ENCODE measurements at places on chromosomes 3 and 15. TPM values are rescaled to one million over a fixed set of nuclear protein-coding genes. Genes with fewer than 3 reads are reported as not detected.

Gene PLS1
- 0.54 TPM for total RNA-seq

Gene UBE3A
- 39.5 TPM for total RNA-seq

Gene NRROS
- total RNA-seq, result 4.7 TPM

Gene SLC35G2
- total RNA-seq, result 5.3 TPM

Gene EPHA3
- 10.2 TPM for total RNA-seq

Gene TTC21A
- total RNA-seq, result 3.0 TPM

Gene GLT8D1
- 54.4 TPM for total RNA-seq

Gene CHMP2B
- 29.2 TPM for total RNA-seq

GRCh38 chr15:44319385-44319784, 30.9 kb downstream of the GOLM2 start:
- H3K36me3 ChIP-seq, result no peaks in the 10 kb centered on the region
- no peak for DNase-seq
- H3K4me3 ChIP-seq, result no peak overlapping the region
- no peaks in the 10 kb centered on the region for H3K27me3 ChIP-seq
- H3K4me1 ChIP-seq, result peaks cover 6% of the 10 kb centered on the region

- no peak overlapping the region for H3K4me3 ChIP-seq
- peak overlapping the region; percentile 60 for H3K27ac ChIP-seq
- H3K36me3 ChIP-seq, result no peaks in the 10 kb centered on the region
- H3K4me1 ChIP-seq, result peaks cover 19% of the 10 kb centered on the region
Observed at GRCh38 chr3:124107104-124107890, 115.4 kb upstream of the ROPN1 start.

DNA sequence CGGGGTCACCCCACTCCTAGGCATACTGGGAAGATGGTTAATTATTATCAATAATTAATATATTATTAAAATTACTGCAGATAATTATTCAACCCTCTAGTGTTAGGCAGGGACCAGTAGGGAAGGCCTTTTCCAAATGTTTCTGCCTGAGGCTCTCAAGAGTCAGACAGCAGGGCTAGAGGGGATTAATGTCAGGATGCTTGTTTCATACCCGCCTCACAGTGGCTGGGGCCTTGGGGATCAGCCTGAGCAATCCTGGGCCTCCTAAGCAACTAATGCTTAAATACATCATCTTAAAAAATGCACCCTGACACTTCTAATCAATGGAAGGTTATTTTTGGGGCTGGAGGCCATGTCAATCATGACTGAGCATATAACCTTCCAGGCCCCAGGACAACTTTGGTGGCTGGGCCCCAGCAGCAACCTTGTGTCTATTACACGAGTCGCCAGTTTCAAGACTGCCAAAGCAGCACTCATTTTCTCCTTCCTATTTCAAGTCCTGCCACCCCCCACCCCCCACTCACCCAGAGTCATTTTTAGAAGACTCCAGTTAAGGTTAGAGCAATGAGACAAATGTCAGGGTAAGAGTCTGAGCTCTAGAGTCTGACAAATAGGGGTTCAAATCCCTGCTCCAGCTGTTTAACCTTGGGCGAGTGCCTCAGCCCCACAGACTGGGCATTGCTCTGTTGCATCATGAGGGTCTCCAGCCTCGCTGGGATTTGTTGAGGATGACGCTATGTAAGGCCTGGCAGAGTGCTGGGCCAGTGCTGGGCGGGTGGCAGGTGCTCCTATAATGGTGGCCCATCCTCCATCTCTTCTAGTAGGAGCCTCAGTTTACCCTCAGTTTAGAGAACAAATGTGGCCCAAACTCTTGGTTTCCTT, 6.1 kb downstream of the AMOTL2 start:
- H3K4me3 ChIP-seq, result no peak overlapping the region
- no peak for DNase-seq
- peaks cover 62% of the 10 kb centered on the region for H3K36me3 ChIP-seq
- no peaks in the 10 kb centered on the region for H3K27me3 ChIP-seq
- H3K27ac ChIP-seq, result peak overlapping the region; percentile 73

GRCh38 chr3:142884531-142884930, 4.4 kb downstream of the PCOLCE2 start:
- no peak overlapping the region for H3K27ac ChIP-seq
- H3K4me1 ChIP-seq, result peaks cover 2% of the 10 kb centered on the region
- H3K4me3 ChIP-seq, result no peak overlapping the region
- H3K27me3 ChIP-seq, result no peaks in the 10 kb centered on the region

DNA sequence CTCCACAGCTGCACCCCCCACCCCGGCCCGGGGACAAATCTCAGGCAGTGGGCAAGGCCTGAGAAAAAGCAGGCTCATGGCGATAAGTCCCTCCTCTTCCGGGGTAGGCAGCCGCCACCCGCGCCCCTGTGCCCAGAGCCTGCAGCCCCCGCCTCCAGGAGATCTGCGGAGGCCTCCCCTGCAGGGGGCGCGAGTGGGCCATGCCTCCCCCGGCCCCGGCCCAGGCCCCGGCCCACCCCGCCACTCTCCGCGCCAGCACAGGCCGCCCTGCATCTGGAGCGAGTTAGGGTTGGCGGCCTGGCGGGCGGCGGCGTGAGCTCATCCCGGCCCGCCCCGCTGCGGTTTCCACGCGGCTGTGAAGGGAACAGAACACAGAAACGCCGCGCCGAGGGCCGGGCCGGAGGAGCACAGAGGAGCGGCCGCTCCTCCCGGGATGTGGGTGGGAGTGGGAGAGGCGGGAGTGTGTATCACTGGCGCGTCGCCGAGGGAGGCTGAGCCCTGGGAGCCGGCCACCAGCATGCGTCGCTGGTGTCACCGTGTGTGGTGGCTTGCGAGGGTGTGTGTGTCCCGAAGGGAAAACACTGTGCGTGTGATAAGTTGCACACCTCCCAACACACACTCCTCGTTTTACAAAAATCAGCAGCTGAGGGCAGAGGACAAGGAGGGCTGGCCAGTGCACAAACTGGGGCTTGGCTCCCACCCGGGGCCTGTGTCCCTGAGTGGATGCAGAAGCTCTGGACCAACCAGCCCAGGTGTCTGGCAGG, 17.2 kb downstream of the MYL3 start:
- H3K4me3 ChIP-seq, result peak overlapping the region; percentile 86
- H3K27me3 ChIP-seq, result no peaks in the 10 kb centered on the region
- DNase-seq, result peak; percentile 33
- H3K36me3 ChIP-seq, result no peaks in the 10 kb centered on the region

- no peak for DNase-seq
- H3K27me3 ChIP-seq, result no peaks in the 10 kb centered on the region
- H3K27ac ChIP-seq, result no peak overlapping the region
- H3K36me3 ChIP-seq, result no peaks in the 10 kb centered on the region
- H3K4me1 ChIP-seq, result peaks cover 3% of the 10 kb centered on the region
Observed at GRCh38 chr3:129768728-129769127, 124.8 kb downstream of the TMCC1 start.

GRCh38 chr3:178352326-178353005, 183.8 kb upstream of the KCNMB2 start:
- H3K36me3 ChIP-seq, result no peaks in the 10 kb centered on the region
- no peak overlapping the region for H3K27ac ChIP-seq
- H3K4me3 ChIP-seq, result peak overlapping the region; percentile 35
- H3K27me3 ChIP-seq, result no peaks in the 10 kb centered on the region
- no peak for DNase-seq
- peaks cover 11% of the 10 kb centered on the region for H3K4me1 ChIP-seq

GRCh38 chr3:172066880-172067796, 27.8 kb downstream of the FNDC3B start:
- no peak overlapping the region for H3K27ac ChIP-seq
- no peak for DNase-seq
- no peaks in the 10 kb centered on the region for H3K36me3 ChIP-seq
- no peak overlapping the region for H3K4me3 ChIP-seq
- peaks cover 88% of the 10 kb centered on the region for H3K4me1 ChIP-seq

GRCh38 chr15:63887630-63888029, 53.9 kb upstream of the HERC1 start:
- no peaks in the 10 kb centered on the region for H3K4me1 ChIP-seq
- no peak for DNase-seq
- no peaks in the 10 kb centered on the region for H3K36me3 ChIP-seq
- H3K4me3 ChIP-seq, result no peak overlapping the region
- no peak overlapping the region for H3K27ac ChIP-seq

GRCh38 chr15:99279827-99280226, 28.5 kb downstream of the LRRC28 start:
- no peaks in the 10 kb centered on the region for H3K36me3 ChIP-seq
- H3K27ac ChIP-seq, result no peak overlapping the region
- DNase-seq, result no peak
- H3K4me1 ChIP-seq, result peaks cover 2% of the 10 kb centered on the region
- H3K4me3 ChIP-seq, result no peak overlapping the region

DNA sequence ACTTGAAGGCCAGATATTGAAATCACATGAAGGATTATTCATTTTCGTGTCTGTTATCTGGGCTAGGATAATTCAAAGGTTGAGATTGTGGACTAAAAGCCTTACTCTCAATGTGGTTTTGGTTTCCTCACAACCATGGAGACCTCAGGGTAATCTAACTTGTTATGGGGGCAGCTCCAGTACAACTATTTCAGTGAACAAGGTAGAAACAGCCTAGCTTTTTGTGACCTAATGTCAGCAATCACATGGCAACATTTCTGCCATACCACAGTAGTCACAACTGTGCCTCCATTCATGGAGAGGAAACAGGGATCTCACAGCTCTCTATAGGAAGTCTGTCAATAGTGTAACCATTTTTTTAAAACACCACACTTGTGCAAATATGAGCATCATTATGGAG, 62.4 kb upstream of the RARB start:
- H3K27ac ChIP-seq, result no peak overlapping the region
- no peak for DNase-seq
- no peak overlapping the region for H3K4me3 ChIP-seq
- no peaks in the 10 kb centered on the region for H3K36me3 ChIP-seq
- H3K4me1 ChIP-seq, result no peaks in the 10 kb centered on the region
- no peaks in the 10 kb centered on the region for H3K27me3 ChIP-seq

- no peaks in the 10 kb centered on the region for H3K27me3 ChIP-seq
- H3K4me3 ChIP-seq, result no peak overlapping the region
- H3K4me1 ChIP-seq, result peaks cover 8% of the 10 kb centered on the region
- DNase-seq, result no peak
Observed at GRCh38 chr3:47423548-47424145, 42.8 kb downstream of the PTPN23 start.

DNA sequence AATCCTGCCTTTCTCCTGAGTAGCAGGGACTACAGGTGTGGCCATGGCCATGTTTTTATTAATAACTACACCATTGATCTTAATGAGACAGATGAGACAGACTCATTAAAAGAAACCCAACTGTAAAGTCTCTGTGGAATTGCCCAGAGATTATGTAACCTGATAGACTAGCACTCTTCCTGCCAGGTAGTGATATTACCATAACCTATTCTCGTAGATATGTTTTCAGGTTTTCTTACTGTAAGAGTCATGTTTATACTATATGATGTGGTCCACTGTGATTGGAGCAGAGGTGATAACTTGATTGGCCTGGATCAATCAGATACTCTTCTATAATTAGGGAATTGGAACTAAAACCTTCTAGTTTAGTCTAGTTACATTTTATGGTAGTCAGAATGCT, 93.7 kb downstream of the NFKBIZ start:
- H3K36me3 ChIP-seq, result no peaks in the 10 kb centered on the region
- no peaks in the 10 kb centered on the region for H3K27me3 ChIP-seq
- H3K4me1 ChIP-seq, result peaks cover 15% of the 10 kb centered on the region
- no peak overlapping the region for H3K4me3 ChIP-seq
- H3K27ac ChIP-seq, result no peak overlapping the region

DNA sequence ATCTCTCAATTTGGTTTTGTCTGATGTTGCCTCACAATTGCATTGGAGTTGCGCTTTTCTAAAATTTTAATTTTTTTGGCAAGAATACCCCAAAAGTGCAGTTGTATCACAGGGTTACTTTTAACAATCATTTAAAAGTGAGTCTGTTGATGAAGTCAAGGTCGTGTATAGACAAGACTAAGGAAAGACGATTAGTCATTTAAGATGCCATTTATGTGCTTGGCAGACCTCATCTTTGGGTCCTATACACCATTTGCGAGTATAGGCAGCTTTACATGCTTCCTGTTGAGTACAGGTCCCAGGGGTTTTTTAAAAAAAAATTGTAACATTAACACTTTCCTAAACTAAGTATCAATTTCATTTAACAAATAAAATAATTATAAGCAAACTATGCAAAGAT, 12.5 kb downstream of the ARNT2 start:
- H3K36me3 ChIP-seq, result no peaks in the 10 kb centered on the region
- H3K27ac ChIP-seq, result no peak overlapping the region
- no peak overlapping the region for H3K4me3 ChIP-seq
- H3K27me3 ChIP-seq, result no peaks in the 10 kb centered on the region
- DNase-seq, result no peak
- peaks cover 12% of the 10 kb centered on the region for H3K4me1 ChIP-seq

- H3K36me3 ChIP-seq, result no peaks in the 10 kb centered on the region
- no peak for DNase-seq
- H3K27ac ChIP-seq, result no peak overlapping the region
- H3K4me1 ChIP-seq, result no peaks in the 10 kb centered on the region
- H3K27me3 ChIP-seq, result no peaks in the 10 kb centered on the region
Observed at GRCh38 chr3:133514418-133514817, 59.1 kb upstream of the CDV3 start.

GRCh38 chr3:10356461-10356981, 35.6 kb upstream of the SEC13 start:
- H3K4me1 ChIP-seq, result peaks cover 3% of the 10 kb centered on the region
- H3K36me3 ChIP-seq, result no peaks in the 10 kb centered on the region
- H3K27ac ChIP-seq, result no peak overlapping the region
- no peak for DNase-seq
- no peak overlapping the region for H3K4me3 ChIP-seq

DNA sequence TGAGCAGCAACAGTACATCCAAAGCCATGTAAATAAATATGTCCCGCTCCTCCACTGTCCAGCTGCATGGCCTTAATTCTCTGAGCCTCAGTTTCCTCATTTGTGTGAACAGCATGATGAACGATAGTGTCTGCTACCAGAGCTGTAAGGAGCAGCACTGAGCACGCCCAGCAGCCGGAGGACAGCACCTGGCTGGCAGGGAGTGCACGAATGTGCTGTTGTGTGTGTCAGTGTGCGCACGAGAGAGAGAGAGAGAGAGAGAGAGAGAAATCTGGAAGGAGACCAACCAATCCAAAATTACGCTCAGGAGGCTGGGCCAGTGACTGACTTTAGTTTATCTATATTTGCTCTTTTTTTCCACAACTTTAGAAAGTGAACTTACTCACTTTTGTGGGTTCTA, 26.6 kb upstream of the PLXNA1 start:
- H3K4me1 ChIP-seq, result peaks cover 14% of the 10 kb centered on the region
- no peaks in the 10 kb centered on the region for H3K36me3 ChIP-seq
- H3K27me3 ChIP-seq, result no peaks in the 10 kb centered on the region

- DNase-seq, result no peak
- no peak overlapping the region for H3K4me3 ChIP-seq
- no peaks in the 10 kb centered on the region for H3K27me3 ChIP-seq
- no peaks in the 10 kb centered on the region for H3K4me1 ChIP-seq
- no peak overlapping the region for H3K27ac ChIP-seq
Observed at GRCh38 chr3:38227989-38228388, 37.6 kb upstream of the SLC22A13 start.

DNA sequence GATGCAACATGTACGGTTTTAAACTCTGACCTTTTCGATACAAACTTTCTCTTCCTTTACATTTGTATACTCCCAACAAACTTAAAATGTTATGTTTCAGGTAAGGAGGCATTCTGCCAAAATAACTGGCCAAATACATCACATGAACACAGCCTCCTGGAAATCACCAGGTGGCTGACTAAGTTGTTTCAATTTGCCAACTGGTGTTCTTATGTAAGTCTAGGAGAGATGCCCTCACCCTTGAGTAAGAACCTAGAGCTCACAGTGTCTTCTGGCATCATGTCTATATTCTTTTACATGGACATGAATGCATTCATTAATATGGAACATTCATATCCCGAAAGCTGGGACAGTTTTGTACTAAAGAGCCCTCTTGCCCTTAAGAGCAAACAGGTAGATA, 341.1 kb upstream of the NR2F2 start:
- DNase-seq, result no peak
- no peaks in the 10 kb centered on the region for H3K36me3 ChIP-seq
- no peaks in the 10 kb centered on the region for H3K27me3 ChIP-seq

- H3K27me3 ChIP-seq, result no peaks in the 10 kb centered on the region
- no peaks in the 10 kb centered on the region for H3K36me3 ChIP-seq
- H3K27ac ChIP-seq, result no peak overlapping the region
- DNase-seq, result no peak
- no peaks in the 10 kb centered on the region for H3K4me1 ChIP-seq
Observed at GRCh38 chr3:34068505-34068904, 270.1 kb downstream of the PDCD6IP start.
